ENCODE measurements at places on chromosomes 7 and 10.
A peak's percentile ranks its signal among the peaks of the same experiment; 100 is the strongest.

DNA sequence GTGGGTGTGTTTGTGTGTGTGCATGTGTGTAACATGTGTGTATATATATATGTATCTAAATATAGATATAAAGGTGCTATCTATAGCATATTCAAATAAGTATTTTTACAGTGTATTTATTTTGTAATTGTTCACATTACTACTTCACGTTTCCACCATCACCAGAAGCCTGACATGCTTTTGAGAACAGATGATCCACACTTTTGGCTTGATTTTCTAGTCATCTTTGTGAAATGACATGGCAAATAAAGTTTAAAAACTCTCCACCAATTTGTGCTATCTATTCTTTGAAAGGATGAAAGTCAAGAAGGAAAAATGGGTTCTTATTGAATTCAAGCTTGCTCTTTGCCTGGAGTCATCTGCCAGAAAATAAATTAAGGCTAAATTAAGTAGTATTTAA lies 294.0 kb upstream of the AKR1E2 start:
- no peak for DNase-seq

GRCh38 chr7:123745437-123745836 lies 3.4 kb downstream of the WASL start:
- DNase-seq: no peak

DNA sequence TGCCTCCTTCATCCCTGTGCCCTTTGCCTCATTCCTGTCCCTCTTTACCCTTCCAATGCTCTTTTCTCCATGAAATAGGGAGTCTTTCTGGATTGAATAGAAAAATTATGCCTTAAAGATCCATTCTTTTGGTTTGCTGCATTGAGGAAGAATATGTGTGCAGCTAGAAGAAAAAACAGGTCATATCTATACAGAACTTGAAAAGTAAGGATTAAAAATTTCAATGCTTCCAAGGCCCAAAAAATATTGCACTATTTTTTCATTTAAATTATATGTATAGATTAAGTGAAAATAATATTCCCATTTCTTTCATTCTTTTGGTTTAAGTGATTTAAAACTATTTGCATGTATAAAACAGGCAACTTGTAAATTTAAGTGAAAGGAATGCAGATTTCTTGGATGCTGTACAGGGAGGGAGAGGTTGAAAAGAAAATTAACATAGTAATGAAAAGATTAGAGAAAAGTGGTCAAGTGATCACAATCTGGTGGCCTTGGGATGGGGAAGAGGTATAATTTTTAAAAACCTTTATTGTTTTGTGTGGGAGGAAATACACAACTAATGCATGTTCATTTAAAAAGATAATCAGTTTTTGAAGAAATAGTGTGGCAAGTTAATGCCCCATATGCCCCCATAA lies 18.5 kb upstream of the EVX1 start:
- no peak for DNase-seq

GRCh38 chr7:29102558-29103151 lies 43.7 kb downstream of the CPVL start:
- DNase-seq: peak; percentile 81

DNA sequence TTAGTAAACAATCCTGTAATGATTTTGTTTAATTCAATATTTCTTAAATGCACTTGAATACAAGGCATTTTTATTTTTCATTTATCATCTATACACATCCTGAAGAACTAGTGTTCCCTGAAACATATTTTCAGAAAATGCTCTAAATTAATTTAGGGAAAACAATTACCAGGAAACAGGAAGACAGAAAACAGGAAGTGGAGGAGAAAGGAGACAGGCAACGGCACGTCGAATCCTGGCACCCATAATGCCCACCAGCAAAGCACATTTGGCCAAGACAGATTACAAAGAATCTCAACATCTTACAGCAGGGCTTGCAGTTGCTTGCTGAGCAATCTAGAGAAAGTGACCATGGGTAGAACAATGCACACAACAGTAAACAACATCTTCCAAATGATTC lies 571.1 kb downstream of the GRID1 start:
- DNase-seq: no peak

DNA sequence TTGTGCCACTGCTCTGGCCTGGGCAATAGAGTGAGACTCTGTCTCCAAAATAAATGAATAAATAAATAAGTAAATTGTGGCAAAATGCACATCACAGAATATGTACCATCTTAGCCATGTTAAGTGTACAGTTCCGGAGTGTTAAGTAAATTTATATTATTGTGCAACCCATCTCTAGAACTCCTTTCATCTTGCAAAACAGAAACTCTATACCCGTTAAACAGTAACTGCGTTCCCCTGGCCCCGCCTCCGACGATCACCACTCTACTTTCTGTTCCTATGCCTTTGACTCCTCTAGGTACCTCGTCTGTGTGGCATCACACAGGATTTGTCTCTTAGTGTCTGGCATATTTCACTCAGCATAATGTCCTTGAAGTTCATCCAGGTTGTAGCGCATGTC lies 356.4 kb upstream of the FOXK1 start:
- DNase-seq: no peak

DNA sequence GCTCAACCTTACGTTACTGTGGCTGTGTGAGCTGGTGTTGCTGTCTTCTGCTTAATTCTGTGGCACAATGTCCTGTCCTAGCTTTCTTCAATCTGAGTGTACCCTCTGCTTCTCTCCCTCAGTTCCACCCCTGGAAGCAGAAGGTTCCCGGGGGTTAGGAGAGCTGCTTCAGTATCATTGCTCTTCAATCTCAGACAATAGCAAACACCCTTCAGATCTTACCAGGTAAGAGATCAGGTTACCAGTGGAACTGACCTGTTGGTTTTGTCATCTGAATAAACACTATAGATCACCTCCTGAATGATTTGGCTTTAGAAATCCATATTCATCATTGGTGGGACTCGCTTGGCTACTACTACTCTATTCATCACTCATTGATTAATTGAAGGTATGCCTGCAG lies 48.4 kb downstream of the DNAJB9 start:
- DNase-seq: no peak

DNA sequence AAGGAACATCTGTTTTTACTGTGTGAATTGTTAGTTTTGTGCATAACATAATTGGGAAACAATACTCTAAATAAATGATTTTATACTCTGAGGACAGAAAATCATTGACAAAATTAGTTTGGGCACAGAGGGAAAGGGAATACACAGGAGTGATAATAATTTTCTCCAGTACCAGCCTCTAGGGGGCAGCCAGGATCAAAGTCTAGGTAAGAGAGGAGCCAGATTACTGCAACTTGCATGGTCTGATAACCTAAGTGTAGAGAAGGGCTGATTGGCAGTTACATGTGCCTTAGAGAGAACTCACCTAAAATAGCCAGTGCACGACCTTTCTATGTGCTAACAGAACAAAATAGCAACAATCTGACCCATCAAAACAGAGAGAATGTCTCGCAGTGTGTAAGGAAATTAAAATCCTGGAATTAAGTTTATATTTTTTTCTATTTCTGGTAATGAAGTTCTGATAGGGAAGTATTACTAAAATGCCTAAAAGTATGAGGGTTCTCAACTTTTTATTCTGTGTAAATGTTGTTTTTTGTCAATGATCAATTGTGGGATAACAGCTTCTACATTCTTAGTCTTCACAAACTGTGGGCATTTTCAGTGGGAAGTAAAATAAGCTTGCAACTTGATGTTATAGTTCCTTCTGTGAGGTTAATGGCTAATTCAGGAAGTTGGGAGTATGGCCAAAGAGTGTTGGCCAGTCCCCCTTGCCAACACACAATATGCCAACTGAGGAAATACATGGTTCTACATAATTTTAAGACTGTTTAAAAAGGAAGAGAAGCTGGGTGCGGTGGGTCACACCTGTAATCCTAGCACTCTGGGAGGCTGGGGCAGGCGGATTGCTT lies 66.4 kb downstream of the EXOC6 start:
- peak; percentile 51 for DNase-seq

DNA sequence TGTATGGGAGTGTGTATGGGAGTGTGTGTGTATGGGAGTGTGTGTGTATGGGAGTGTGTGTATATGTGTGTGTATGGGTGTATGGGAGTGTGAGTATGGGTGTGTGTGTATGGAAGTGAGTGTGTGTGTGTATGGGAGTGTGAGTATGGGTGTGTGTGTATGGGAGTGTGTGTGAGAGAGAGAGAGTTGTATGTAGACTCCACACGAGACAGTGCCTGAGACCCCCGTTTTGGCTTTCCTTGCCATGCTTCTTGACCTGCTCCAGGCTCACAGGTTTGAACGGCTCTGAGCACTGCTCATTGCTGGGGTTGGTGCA lies 49.7 kb downstream of the COL17A1 start:
- no peak for DNase-seq

DNA sequence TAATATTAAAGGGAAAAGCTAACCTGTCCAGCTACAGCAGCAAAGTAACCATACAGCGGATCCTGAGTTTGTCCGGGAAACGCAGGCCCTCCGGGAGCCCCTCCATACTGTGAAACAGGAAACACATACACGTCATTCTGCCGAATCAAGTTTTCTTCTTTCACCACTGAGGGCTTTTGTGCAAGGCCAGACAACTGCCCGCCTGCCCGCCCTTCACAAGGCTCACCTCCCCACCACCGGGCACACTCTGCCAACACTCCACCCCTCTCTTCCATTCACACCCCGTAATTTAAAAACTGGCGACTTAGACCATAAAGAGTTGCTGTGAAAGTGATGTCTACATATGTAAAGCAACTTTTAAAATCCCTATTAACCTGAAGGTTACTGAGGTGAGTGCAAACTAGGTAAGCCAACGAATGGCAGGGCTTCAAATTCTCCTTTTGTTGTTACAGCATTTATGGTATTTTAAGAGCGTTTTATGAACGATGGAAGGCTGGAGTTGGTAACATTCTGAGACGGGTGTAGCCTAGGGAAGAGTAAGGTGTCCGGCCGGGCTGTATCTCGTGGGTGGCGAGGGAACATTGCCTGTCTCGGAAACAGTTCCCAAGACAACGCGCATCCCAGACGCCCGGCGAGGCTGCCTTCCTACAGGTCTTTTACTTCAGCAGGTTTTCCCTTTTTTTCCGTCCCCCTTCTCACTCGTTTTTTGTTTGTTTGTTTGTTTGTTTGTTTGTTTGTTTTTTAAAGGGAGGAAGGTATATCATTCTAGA lies 817 bp downstream of the SRI start:
- DNase-seq: peak; percentile 41

DNA sequence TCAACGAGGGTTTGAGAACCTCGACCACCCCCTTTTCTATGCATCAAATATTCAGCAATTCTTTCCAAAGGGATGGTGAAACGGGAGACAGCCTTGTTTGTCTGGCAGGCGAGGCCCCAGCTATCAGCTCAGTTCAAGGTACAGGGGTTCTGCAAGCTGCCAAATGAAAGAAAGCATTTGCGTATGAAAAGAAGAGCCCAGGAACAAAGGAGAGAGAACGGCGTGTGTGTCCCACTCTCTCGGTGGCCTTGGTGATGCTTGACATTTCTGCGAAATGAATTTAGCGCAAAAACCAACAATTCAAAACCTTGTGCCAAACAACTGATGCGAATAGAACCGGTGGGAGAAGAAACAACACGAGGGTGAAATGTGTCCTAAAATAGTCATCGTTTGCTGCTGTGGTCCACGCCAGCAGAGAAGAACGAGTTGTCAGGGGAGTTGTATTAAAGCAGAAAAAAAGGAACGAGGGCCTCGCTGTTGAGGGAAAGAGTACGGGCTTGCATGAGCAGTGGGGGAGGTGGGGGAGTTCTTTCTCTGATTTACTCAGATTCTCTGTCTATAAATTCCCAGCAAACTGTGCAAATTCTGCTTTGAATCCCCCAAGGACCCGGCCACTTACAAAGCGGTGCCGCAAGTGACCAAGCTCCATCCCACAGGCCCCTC lies 97.7 kb downstream of the TMEM130 start:
- DNase-seq: no peak

GRCh38 chr10:114384601-114385000 lies 19.7 kb downstream of the AFAP1L2 start:
- DNase-seq: no peak

DNA sequence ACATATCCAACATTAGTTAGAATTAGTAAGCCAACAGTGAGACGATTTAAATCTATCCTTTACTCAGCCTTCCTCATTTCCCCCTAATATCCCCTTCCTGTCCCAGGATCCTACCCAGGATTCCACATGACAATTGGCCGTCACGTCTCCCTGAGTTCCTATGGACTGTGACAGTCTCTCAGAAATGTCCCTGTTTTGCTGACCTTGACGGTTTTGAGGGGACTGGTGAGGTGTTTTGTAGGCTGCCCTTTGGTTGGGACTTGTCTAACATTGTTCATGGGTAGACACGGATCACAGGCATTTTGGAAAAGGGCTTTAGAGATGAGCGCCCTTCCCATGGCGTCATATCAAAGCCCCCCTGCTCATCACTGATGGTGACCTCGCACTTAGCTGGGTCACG lies 162.8 kb downstream of the ZMYND11 start:
- no peak for DNase-seq

GRCh38 chr10:81866753-81867152 lies 8.2 kb upstream of the NRG3 start:
- no peak for DNase-seq

DNA sequence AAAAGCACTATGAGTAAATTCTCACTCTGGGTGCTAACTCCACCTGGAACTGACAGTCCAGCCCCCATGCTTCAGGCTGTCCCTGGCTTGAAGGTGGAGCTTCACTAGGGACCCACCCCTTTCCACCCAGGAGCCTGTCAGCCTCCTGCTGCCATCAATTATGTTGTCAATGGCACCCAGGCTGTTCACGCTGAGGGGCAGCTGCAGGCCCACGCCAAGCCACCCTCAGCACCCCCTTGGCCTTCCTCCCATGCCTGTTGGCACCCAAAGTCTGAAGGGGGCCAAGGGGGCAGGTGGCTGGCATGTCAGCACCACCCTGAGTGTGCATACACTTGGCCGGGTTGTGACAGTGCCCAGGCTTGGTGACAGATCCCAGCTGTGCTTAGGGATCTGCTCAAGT lies 149.3 kb downstream of the NXPH1 start:
- DNase-seq: no peak

- DNase-seq: no peak
Measured at GRCh38 chr10:26931223-26931622, 70.5 kb upstream of the ABI1 start.

DNA sequence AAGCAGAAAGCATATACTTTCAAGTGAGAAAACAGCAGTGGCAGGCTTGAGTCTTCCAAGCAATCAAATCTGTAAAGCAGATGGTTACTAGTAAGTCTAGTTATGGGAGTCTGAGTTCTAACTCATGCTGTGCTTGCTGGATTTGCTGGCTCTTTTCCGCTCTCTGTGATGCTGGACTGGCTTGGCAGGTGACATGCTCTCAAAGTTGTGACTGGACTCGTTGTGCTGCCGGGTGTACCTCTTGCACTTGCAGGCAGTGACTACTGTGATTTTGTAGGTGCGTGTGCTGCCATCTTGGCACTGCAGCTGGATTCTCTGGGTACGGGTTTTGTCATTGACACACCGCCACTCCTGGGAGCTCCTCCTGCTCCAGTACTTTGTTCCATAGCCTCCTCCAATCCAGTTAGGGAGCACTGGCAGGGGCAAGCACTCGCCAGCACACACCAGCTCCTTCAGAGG lies 3.1 kb downstream of the SOSTDC1 start:
- no peak for DNase-seq

- DNase-seq: no peak
Measured at GRCh38 chr10:114755537-114755936, 66.0 kb upstream of the FHIP2A start.

GRCh38 chr10:130924138-130924819 lies 387.2 kb downstream of the TCERG1L start:
- no peak for DNase-seq

Measured in NCI-H526 (cell line).